ENCODE measurements at places on chromosomes 6 and 20.
A peak's percentile ranks its signal among the peaks of the same experiment; 100 is the strongest.

- H3K4me3 ChIP-seq, result no peak overlapping the region
- no peaks in the 10 kb centered on the region for H3K4me1 ChIP-seq
- no peak overlapping the region for H3K27ac ChIP-seq
- no peaks in the 10 kb centered on the region for H3K27me3 ChIP-seq
These were observed 28.1 kb downstream of the ALDH8A1 start for GRCh38 chr6:134921721-134922261.

DNA sequence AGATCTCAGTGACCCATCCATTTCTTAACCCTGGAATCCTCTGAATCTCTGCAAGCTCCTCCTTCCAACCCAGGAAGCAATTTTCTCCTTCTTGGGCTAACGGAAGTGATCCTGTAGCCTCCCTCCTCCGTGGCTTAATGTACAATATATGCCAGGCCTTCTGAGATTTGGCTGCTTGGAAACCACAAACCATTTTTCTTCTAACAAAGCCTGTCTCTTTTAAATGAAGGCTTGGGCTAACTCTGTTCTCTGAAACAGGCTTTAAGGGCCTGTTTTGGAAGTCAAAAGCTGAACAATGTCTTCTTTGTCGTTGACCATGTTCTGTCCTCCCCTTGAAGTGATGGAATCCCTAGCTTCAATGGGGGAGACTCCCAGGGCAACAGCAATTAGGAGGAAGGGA, 14.9 kb downstream of the FYN start:
- no peaks in the 10 kb centered on the region for H3K27me3 ChIP-seq
- H3K36me3 ChIP-seq, result peaks cover 1% of the 10 kb centered on the region
- H3K27ac ChIP-seq, result no peak overlapping the region

GRCh38 chr6:127956260-127956888, 55.5 kb upstream of the THEMIS start:
- no peaks in the 10 kb centered on the region for H3K36me3 ChIP-seq
- DNase-seq, result peak; percentile 68
- no peaks in the 10 kb centered on the region for H3K27me3 ChIP-seq
- H3K4me1 ChIP-seq, result no peaks in the 10 kb centered on the region
- no peak overlapping the region for H3K4me3 ChIP-seq
- no peak overlapping the region for H3K27ac ChIP-seq

DNA sequence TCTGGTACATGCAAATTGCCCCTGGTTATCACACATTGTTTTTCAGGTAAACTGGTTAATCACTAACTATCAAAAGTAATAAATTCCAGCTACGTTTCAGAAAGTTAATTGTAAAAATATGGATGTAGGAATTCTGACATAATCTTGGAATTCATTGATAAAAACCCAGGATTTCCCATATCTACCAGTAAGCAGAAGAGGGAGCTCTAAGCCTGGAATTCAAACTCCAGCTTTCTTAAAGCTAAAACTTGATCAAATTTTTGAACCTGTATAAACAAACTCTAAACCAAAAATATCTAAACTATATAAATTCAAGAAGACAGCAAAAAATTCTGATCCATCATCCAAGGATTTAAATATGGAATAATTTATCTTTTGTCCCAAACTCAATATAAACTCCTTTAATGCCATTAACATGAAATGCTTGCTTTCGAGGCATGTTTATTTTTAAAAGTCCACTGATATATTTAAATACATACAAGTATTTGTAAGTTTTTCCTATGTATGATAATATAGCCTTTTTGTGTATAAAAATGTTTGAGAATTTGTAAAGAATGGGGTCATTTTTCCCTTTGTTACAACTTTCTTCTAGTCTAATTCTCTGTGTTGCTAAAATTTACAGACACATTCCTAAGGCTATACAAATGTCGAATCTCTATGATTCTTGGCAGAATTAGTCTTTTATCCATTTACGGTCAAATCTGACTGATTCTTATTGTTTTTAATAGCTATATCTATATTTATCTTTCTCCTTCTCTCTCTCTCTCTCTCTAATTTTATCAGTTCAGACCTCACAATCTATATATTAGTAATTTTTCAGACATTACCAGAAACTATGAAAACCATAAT, 91.4 kb upstream of the RNF217 start:
- H3K36me3 ChIP-seq, result no peaks in the 10 kb centered on the region
- H3K4me3 ChIP-seq, result no peak overlapping the region
- no peak overlapping the region for H3K27ac ChIP-seq
- H3K4me1 ChIP-seq, result no peaks in the 10 kb centered on the region
- H3K27me3 ChIP-seq, result no peaks in the 10 kb centered on the region

- H3K36me3 ChIP-seq, result no peaks in the 10 kb centered on the region
- H3K4me3 ChIP-seq, result no peak overlapping the region
- no peak for DNase-seq
- no peaks in the 10 kb centered on the region for H3K27me3 ChIP-seq
- no peak overlapping the region for H3K27ac ChIP-seq
- no peaks in the 10 kb centered on the region for H3K4me1 ChIP-seq
These were observed 1179.6 kb downstream of the HACE1 start for GRCh38 chr6:103680116-103680515.

- no peaks in the 10 kb centered on the region for H3K27me3 ChIP-seq
- no peaks in the 10 kb centered on the region for H3K4me1 ChIP-seq
These were observed 41.9 kb downstream of the CDH4 start for GRCh38 chr20:61293951-61294350.

GRCh38 chr6:112338166-112338709, 8.9 kb upstream of the RFPL4B start:
- DNase-seq, result no peak
- H3K27ac ChIP-seq, result no peak overlapping the region
- H3K27me3 ChIP-seq, result no peaks in the 10 kb centered on the region
- no peak overlapping the region for H3K4me3 ChIP-seq

- no peaks in the 10 kb centered on the region for H3K36me3 ChIP-seq
- peaks cover 11% of the 10 kb centered on the region for H3K4me1 ChIP-seq
- H3K27ac ChIP-seq, result no peak overlapping the region
These were observed 11.1 kb downstream of the NRN1 start for GRCh38 chr6:5995658-5995948.

DNA sequence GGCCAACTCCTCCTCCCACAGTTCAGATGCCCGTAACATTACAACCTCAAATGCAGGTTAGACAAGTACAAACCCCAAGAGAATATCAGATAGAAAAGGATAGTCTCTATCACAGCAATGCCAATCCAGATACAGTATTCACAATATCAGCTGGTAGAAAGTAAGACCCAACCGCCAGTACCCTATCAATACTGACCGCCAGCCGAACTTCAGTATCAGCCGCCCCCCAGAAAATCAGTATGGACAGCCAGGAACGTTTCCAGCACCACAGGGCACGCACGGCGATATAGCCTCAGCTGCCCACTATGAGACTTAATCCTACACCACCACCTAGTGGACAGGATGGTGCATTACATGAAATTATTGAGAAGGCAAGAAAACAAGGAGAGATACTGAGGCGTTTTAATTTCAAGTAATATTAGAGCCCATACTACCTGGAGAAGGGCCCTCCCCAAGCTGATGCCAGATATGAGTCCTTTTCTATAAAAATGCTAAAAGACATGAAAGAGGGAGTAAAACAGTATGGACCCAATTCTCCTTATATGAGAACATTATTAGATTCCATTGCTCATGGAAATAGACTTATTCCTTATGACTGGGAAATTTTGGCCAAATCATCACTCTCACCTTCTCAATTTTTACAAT, 17.6 kb upstream of the EIF2S2 start:
- H3K27ac ChIP-seq, result no peak overlapping the region
- H3K36me3 ChIP-seq, result no peaks in the 10 kb centered on the region
- no peaks in the 10 kb centered on the region for H3K27me3 ChIP-seq
- no peak overlapping the region for H3K4me3 ChIP-seq
- peak; percentile 84 for DNase-seq

GRCh38 chr20:20711413-20711812, 1.0 kb downstream of the RALGAPA2 start:
- DNase-seq, result peak; percentile 45
- H3K27ac ChIP-seq, result no peak overlapping the region

DNA sequence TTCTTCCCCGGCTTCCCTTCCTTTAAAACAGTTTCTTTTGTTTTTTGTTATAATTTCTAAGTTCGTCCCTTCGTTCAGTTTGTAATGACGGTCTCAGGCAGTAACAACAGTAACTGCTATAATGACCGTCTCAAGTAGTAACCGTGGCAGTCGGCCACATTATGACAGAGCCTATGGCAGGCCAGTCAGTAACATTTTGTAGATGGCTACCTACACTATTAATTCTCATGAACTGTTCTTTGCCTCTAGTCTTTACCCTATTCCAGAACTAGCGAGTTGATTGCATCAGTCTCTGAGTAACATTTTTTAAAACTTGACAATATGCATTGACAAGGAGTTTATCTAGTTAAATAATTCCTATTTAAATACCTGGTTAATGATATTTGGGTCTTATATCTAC, 43.0 kb upstream of the ADGRG6 start:
- no peak overlapping the region for H3K27ac ChIP-seq
- no peaks in the 10 kb centered on the region for H3K4me1 ChIP-seq
- DNase-seq, result no peak

DNA sequence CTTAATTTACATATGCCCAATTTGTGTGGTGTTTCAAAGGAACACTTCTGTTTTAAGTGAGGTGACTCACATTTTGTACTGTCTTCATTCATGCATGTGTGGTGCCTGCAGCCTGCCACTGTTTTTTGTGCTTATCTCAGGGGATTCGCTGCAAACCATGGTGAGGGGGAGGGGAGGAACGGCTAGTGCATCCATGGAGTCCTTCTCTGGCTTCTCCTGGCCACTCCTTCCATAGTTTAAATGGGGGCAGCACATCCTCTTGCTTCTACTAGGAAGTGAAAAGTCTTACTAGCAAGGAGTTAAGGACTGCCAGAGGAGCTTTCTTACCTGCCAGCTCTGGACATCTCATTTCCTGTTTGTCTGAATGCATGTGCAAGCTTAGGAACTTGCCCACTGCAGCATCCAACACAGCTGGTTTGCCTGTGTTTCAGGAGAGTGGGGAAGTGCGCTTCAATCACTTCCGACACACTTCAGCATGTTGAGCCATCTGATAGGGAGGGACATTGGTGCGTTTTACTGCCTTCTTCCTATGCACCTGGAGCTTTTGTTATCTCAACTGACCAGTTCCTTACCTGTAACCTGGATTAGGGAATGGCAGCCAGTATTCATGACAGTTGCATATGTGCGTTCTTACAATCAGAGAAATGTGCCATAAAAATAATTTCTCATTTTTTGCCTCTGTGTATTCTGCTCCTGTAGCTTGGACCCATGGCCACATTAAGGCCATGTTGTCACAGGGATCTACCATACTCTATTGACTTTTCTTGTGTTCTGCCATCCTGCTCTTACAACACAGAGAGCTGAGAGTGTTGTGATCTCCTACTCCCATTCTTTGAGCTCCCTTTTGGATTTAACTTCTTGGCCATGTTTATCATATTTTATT, 211.3 kb downstream of the ARID1B start:
- no peaks in the 10 kb centered on the region for H3K27me3 ChIP-seq
- DNase-seq, result peak; percentile 73
- H3K4me1 ChIP-seq, result peaks cover 18% of the 10 kb centered on the region

GRCh38 chr20:60210779-60211617, 252.8 kb downstream of the CDH26 start:
- no peak overlapping the region for H3K27ac ChIP-seq
- no peak overlapping the region for H3K4me3 ChIP-seq
- no peaks in the 10 kb centered on the region for H3K36me3 ChIP-seq
- H3K27me3 ChIP-seq, result no peaks in the 10 kb centered on the region

- DNase-seq, result no peak
- H3K36me3 ChIP-seq, result no peaks in the 10 kb centered on the region
- H3K27me3 ChIP-seq, result no peaks in the 10 kb centered on the region
- no peak overlapping the region for H3K27ac ChIP-seq
These were observed 94.2 kb upstream of the SRSF6 start for GRCh38 chr20:43363506-43363905.

DNA sequence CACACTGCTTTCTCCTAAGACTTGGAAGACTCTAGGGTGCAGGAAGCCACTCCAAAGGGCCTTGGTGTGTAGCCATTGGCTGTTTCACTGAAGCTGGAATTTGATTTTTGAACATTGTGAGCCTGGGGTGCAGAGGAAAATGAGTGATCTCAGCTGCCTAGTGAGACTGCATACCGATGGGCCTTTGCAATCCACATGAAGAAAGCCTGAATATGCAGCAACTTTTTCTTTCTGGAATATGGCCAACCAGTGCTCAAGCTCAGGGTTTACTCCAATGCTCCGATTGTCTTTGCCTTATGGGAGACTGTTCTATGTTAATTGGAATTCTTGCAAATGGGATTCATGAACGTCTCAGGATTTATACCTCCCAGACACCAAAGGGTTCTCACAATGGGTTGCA, 242.6 kb downstream of the DOK5 start:
- H3K4me3 ChIP-seq, result no peak overlapping the region
- DNase-seq, result no peak
- H3K27me3 ChIP-seq, result no peaks in the 10 kb centered on the region
- no peaks in the 10 kb centered on the region for H3K36me3 ChIP-seq

DNA sequence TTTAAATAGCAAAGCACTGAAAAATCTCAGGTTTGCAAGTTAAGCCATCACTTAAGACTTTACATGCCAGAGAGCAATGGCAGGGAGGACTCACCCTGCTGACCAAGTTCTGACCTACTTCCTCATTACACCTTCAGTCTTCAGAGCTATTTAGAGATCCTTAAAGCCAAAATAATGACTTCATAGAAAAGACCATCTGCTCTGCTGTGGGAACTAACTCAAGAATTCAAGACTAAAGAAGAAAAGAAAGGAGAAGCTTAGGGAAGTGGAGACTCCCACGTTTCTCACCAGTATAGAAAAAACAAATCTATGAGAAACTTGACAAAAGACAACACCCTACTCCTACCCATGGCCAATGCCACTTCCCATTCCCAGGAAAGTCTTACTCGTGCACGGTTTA, 28.6 kb downstream of the XPO5 start:
- no peak overlapping the region for H3K27ac ChIP-seq
- no peaks in the 10 kb centered on the region for H3K4me1 ChIP-seq
- H3K27me3 ChIP-seq, result no peaks in the 10 kb centered on the region
- peaks cover 21% of the 10 kb centered on the region for H3K36me3 ChIP-seq

- H3K27ac ChIP-seq, result no peak overlapping the region
These were observed 77.2 kb downstream of the UTRN start for GRCh38 chr6:144362042-144363018.

DNA sequence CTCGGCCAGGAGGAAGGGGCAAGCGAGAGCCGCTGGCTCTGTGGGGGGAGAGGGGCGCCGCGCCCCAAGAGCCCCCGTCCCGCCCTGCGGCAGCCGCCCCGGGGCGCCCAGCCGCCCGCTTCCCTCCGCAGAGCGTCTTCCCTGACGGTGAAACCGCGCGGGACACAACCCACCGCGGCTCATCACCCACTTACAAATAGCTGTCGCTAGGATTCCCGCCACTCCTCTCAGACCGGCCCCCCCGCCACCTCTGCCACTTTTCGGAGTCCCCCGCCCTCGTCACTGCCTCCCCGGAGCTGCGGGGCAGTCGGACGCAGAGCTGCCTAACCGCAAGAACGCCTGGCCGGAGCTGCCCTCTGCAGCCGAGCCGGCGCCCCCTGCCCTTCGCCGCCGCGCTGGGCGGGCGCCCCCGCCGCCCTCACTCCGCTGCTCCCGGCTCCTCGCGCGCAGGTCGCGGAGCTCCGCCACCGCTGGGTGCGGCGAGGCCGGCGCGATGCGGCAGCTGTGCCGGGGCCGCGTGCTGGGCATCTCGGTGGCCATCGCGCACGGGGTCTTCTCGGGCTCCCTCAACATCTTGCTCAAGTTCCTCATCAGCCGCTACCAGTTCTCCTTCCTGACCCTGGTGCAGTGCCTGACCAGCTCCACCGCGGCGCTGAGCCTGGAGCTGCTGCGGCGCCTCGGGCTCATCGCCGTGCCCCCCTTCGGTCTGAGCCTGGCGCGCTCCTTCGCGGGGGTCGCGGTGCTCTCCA, at the start of gene SLC35D3:
SLC35D3 (plus strand) TSS at position 366 of the 749 bp plus-strand sequence; CDS start at position 494, 128 bp downstream.
- peak; percentile 57 for DNase-seq
- H3K36me3 ChIP-seq, result no peaks in the 10 kb centered on the region
- H3K4me1 ChIP-seq, result no peaks in the 10 kb centered on the region
- peak within 1 kb of the TSS; percentile 32 for H3K4me3 ChIP-seq
